Stimulated activated CD4-positive, alpha-beta T cell treated with anti-CD3 and anti-CD28 coated beads, Interleukin-1b, Interleukin-23, amount 100 ng/mL, for 1 hour (primary cell): ENCODE measurements at places on chromosomes 12 and 14.

DNA sequence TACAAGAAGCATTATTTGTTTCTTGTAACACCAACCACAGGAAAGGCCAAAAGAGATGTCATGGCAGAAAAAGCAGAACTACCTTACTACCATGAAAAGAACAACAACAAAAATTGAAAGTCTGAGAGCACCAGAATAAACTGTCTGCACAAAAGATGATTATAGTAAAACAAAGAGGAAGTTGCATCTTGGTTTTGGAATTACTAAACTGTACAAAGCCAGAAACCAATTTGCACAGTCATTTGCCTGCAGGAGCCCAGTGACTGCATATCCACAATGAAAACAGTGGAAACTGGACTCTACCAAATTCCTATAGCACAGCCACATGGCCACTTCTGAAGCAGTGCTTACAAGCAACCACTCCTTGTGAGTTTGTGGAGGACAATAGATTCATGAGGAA is 276.2 kb downstream of the SSPN start:
- DNase-seq: no peak

DNA sequence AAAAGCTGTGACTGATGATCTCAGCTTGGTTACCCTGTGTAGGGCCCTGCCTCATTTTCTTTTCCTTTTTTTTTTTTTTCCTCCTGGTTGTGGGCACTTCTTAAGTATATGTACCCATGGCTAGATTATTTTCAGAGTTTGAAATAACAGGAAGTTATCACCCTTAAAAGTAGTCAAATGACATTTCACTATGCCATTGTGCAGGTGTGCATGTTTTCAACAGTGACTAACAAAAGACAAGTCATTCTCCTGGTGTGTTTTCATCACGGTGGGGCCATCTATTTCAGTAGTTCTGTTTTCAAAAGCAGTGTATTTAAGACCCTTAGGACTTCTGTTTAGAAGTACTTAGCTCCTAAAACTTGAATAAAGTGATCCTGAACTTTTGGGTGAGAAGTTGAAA is 15.0 kb downstream of the GABARAPL1 start:
- no peak for DNase-seq

GRCh38 chr14:59018460-59018859 is 170.0 kb upstream of the DAAM1 start:
- DNase-seq: no peak

GRCh38 chr12:64526859-64527258 is 74.9 kb downstream of the TBK1 start:
- DNase-seq: no peak

GRCh38 chr14:58574623-58575022 is 63.1 kb upstream of the DACT1 start:
- DNase-seq: no peak

GRCh38 chr14:97413966-97414717 is 617.0 kb downstream of the VRK1 start:
- no peak for DNase-seq

GRCh38 chr12:32727237-32727636 is 28.5 kb downstream of the YARS2 start:
- DNase-seq: no peak

DNA sequence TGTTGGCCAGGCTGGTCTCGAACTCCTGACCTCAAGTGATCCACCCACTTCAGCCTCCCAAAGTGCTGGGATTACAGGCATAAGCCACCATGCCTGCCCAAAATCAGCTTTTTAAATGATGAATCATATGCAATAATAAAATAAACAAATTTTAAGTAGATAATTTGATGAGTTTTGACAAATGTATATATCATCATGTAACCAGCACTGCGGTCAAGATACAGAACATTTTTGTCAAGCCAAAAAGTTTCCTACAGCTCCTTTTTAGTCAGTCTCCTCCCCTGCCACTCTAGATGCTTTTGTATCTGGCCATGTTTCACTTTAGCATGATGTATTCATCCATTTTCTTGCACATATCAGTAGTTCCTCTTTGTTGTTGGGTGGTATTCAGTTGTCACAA is 17.2 kb downstream of the FRMD6 start:
- no peak for DNase-seq

DNA sequence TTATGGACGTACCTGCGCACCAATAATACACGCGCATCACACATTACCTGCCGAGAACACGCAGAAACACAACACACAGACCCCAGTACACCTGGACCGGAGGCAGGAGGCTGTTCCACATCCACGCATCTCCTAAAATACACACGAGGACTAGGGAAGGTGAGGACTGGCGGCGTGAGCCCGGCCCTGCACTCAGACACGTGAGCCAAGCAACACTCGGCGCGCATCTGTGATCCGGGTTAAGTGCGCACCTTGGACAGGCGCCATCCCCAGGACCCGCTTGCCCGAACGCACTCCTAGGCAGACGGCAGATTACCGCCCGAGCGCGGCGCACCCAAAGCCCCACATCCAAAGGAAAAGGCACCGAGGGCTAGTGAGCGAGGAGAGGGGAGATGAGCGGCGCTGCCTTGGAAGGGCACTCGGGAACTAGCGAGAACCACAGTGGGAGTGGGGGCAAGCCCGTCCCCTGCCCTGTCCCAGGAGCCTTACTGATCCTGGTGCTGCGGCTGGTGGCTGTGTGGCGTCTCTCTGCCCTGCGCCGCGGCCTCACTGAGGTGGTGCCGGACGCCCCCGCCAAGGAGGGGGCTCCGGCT is 417 bp downstream of the GLS2 start:
- no peak for DNase-seq

DNA sequence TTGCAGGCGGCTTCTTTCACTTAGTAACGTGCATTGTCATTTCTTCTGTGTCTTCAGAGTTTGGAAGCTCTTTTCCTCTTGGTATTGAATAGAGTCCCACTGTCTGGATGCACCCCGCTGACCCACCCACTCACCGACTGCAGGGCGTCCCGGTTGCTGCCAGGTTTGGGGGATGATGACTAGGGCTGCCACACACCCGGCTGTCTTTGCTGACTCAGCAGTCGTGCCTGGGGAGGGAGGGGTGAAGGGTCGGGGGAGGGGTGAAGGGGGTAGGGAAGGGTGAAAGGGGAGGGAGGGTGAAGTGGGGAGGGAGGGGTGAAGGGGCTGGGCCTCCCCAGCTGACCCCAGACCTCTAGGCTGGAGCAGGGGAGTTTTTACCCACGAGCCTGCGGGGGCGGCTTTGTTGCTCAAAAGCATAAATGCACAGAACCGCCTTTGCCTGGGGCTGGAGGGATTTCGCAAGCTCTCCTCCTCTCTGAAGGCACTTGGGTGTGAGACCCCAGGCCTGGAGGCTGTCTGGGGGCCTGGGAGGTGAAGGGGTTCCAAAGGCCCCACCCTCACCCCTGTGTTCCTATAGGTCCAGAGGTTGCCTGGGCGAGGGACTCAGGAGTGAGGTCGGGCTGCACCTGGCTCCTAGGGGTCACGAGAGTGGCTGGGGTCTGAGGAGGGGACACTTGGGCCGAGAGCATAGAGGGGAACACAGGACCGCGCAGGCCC is 31.3 kb upstream of the ULK1 start:
- no peak for DNase-seq

DNA sequence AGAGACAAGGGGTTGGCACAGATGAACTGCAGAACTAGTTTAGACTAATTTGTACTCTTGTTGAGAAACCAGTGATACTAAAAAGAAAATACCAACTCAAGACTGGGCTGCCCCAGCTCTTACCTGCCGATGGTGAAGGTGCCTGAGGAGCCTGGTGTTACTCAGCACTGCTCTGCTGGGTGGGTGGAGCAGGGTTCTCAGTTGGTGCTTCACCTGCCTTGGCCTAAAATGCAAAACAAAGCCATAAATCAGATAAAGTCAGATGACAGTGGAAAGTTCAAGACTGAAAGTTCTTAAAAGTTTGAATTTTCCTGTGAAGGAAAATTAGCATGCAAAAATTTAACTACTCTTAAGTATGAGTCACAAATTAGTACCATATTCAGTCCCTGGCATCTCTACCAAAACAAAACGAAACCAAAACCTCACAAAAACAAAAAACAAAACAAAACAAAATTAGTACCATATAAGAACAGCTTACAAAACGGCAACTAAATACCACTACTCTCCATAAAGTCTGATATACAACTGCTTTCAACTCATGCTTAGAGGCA is 21.9 kb downstream of the YBX3 start:
- DNase-seq: no peak

- no peak for DNase-seq
Observed at GRCh38 chr12:105801351-105801750, 337.4 kb downstream of the NUAK1 start.

DNA sequence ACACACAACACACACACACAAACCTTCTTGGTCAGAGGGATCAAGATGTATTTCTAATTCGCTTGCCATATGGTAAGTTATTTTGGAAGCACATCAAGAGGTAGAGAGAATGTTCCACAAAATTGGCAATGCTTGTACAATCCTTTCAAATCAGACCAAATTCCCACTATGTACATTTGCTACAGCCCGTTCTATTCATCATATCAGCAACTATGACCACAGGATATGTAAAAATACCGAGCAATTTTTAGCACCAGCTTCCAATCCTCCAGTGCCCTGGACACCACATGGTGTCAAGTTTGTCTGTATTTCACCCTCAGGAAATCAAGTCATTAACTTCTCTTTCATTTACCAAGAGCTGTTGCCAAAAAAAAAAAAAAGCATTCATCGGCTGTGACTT is 21.2 kb downstream of the TBX5 start:
- no peak for DNase-seq

GRCh38 chr12:130746546-130746945 is 30.4 kb upstream of the RIMBP2 start:
- DNase-seq: no peak

DNA sequence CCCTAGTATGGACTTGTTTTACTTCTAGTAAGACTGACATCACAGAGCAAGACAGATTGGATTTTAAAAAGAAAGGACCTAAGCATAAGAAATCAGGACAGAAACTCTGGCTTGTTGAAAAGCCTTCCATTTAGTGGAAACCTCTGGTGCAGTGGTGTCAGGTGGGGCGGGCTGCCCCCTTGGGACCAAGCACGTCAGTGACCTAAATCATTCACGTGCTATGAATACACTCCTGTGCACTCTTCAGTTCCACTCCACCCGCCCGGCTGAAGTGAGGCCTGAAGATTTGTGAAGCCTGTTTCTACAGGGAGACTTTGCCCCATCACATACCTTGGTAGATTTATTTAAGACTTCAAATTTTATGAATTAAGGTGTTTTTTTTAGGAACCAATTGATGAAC is 58.2 kb upstream of the STRN3 start:
- no peak for DNase-seq

DNA sequence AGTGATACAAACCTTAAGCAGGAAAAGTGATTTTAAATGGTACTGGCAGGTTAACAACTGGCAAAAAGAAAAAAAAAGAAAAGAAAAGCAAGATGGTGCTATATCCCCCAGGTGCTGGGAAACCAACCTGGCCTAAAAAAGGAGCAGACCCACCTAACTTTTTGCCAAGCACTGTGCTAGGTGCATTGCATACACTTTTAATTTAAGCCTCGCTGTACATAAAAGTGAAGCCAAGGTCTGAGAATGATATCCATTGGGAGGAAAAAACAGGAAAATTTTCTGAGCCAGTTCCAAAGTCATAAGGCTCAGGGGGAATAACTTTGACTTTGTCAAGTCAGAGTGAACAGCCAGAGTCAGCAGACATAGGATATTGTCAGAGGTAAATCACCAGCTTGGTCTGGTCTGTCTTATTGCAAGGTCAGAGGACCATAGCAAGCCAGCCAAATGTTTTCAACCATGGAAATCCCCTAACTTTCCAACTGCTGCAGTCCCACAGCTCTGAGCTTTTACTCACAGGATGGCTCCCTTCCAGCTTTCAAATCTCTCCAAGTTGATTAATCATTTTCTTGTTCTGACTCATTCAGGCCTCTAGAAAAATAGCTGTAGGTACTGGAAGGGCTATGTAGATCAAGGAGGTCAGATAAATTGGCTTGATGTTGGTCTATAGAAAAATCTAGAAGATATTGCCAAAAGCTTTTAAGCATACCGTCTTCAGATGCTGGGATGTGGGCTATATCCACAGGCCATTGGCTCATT is 412.9 kb downstream of the RAD51B start:
- DNase-seq: no peak

- no peak for DNase-seq
Observed at GRCh38 chr14:89178800-89179535, 238.1 kb downstream of the FOXN3 start.

DNA sequence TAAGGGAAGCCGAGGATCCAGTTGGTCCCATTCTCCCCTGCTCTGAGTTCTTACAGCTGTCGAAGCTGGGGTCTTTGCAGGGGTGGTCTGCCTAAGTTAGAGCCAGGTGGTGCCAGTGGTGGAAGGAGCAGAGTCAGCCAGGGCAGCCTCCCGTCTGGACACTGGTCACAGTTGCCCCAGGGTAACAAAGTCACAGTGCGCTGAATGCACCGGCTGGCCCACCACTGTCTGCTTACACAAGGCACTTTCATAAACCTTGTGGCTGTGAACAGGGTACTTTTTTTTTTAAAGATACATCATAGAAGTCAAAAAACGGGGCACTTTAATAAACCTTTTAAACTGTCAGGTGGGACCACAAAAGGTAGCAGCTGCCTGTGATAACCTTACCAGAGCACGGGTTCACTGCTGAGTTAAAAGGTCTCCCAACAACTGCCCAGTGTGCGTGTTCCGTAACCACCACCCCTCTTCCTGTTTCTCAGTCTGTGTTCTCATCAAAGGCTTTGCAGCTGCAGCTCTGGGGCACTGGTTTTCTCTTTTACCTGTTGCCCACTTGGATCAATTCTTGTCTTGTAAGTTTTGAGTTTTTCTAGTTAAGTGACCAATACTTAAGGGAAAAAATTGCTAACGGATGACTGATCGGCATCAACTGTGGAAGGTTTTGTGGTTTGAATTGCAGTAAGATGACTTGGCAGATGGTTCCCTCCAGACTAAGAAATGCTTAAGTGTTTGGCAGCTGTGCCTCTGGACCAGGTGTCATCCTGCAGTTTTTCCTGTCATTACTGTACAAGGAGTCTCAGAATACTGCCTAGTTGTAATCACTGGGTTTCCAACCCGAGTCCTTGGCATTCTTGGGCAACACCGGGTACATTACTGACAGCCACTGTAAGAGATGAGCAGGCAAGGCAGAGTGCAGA is 55.9 kb downstream of the DYNC1H1 start:
- DNase-seq: no peak

DNA sequence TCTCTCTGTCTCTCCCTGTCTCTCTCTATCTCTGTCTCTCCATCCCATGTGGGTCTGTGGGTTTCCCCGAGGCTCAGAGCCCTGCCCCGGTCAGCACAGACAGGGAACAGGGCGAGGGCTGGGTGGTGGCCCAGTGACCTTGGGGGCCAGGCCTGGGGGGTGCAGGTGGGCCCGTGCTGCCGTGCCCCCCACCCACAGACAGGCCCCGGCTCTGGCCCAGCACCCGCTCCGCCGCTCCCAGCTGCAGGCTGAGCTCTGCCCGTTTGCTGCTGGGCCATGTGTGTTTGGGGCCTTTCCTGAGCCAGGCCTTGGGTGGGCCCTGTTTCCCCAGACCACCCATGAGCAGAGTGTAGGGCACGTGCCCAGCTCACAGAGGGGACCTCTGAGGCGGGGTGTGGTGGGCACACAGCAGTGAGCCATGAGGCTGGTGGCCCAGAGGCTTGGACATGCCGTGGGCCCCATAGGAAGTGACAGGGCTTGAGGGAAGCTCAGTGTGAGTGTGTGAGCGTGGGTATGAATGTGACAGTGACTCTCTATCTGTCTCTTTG is 51.0 kb downstream of the TMEM121 start:
- DNase-seq: no peak

GRCh38 chr12:77893918-77894317 is 63.2 kb downstream of the NAV3 start:
- DNase-seq: no peak

GRCh38 chr14:40870252-40870651 is 736.4 kb upstream of the LRFN5 start:
- no peak for DNase-seq
